ENCODE measurements at places on chromosomes 11 and 22. TPM values are rescaled to one million over a fixed set of nuclear protein-coding genes. Genes with fewer than 3 reads are reported as not detected.

Gene SCGB1A1
- total RNA-seq = not detected

Gene TRIM29
- total RNA-seq = not detected

Gene CHRM4
- 0.84 TPM for total RNA-seq

DNA sequence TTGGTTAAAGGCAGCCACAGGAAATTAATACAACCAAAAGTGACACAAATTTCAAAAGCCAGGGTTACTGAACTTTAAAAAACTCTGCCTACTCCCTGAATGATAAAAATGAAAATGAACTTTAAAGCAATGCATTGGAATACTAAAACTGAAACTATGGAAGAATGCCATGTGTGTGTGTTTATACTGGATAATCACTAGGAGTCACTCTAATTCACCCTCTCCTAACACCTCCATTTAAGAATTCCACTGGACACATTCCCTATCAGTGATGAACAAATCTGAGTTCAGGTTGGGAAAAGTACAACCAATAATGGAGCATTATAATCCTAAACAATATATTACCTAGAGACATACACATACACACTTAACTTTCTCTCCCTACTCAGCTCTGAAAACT lies 27.5 kb upstream of the PLAAT3 start:
- no peak overlapping the region for H3K27ac ChIP-seq
- no peak for DNase-seq
- peaks cover 8% of the 10 kb centered on the region for H3K4me1 ChIP-seq
- H3K36me3 ChIP-seq = peaks cover 41% of the 10 kb centered on the region

DNA sequence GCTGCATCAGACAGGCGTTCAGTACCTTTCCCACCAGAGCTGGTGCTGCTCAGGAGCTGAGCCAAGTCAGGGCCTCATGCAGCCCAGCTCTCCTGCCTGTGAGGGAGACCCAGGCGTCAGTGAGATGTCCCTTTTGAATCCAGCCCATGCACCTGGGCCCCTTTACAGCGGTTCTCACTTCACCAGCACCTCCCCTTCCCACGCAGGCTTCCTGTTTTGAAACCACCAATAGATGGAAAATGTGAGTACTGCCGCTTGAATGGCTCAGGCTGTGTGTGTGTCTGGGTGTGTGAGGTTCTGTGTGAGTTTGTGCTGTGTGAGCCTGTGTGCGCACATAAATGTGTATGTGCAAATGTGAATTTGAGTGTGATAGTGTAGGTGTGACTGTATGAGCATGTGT lies 88.4 kb downstream of the UBASH3B start:
- DNase-seq = peak; percentile 93
- H3K27me3 ChIP-seq = peaks cover 12% of the 10 kb centered on the region
- H3K36me3 ChIP-seq = no peaks in the 10 kb centered on the region
- peaks cover 2% of the 10 kb centered on the region for H3K4me1 ChIP-seq
- no peak overlapping the region for H3K27ac ChIP-seq

DNA sequence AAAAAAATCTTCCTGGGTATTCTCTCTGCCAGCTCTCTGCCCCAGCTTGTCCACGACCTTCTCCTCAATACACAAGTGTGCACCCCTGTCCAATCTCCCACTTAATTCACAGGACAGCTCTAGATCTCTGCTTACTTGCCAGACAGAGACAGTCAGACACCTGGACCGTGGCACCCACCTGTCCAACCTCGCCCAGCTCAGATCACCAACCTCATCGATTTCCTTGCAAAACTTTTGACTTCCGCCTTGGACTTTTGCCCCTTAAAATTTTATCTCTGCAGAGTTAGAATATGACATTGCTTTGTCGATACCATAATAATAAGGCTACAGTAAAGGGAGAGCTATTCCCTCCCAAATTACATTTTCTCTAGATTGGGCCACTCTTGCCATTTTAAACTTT lies 10.4 kb downstream of the LMF2 start:
- H3K27me3 ChIP-seq = peaks cover 5% of the 10 kb centered on the region
- peaks cover 6% of the 10 kb centered on the region for H3K4me1 ChIP-seq
- no peak overlapping the region for H3K27ac ChIP-seq
- H3K36me3 ChIP-seq = no peaks in the 10 kb centered on the region
- DNase-seq = no peak
- no peak overlapping the region for H3K4me3 ChIP-seq

GRCh38 chr22:38104084-38104483 lies 6.4 kb downstream of the BAIAP2L2 start:
- no peak overlapping the region for H3K27ac ChIP-seq
- no peak overlapping the region for H3K4me3 ChIP-seq
- no peaks in the 10 kb centered on the region for H3K36me3 ChIP-seq
- no peaks in the 10 kb centered on the region for H3K27me3 ChIP-seq

DNA sequence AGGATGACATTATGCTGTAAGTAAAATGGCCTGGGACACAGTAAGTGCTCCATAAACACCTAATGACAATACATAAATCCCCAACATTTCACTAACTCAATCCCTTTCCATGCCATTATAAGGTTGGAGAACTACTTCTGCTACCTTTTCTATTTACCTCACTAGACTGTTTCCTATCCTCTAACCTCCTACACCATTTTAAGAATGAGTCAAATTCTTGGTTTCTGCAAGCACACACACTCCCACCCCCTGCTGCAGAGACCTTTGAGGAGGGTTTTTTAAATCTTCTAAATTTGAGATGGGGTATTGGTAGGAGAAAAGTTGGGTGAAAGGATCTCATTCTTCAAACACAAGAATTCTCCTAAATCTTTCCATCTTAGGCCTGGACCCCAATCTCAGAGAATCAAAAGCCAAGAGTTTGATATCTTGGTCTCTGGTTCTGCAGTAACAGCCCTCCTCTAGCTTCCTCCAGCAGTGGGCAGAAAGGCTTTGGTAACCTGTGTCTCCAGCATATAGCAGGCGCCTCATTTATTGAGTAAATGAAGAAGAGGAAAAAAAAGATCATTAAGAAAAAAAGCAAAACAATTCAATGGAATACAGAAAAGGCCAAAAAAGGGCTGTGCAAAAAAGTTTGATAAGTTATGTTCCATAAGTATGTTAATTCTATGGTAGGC lies 42.3 kb downstream of the SYTL2 start:
- peak overlapping the region; percentile 77 for H3K27ac ChIP-seq
- DNase-seq = no peak
- H3K4me1 ChIP-seq = peaks cover 48% of the 10 kb centered on the region
- H3K4me3 ChIP-seq = peak overlapping the region; percentile 44

DNA sequence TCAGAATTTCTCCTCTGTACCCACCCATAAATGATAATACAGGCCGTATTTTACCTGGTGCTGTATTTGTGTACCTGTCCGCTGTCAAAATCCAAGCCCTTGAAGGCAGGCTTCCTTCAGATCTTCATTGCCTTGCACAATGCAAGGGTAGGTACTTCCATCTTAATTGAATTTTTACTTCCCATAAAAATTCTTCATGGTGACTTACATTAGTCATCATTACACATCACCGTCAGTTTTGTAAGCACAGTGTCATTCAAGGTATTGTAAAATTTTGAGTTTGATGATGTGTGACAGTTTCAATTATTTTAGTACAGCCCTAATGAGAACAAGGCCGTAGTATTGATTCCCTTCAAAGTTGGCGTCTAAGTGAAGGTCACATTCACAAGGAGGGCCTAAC lies 770 bp upstream of the TSG101 start:
- peak; percentile 58 for DNase-seq
- H3K4me3 ChIP-seq = peak overlapping the region; percentile 99
- no peaks in the 10 kb centered on the region for H3K27me3 ChIP-seq
- H3K36me3 ChIP-seq = peaks cover 20% of the 10 kb centered on the region
- H3K27ac ChIP-seq = peak overlapping the region; percentile 100
- peaks cover 24% of the 10 kb centered on the region for H3K4me1 ChIP-seq

DNA sequence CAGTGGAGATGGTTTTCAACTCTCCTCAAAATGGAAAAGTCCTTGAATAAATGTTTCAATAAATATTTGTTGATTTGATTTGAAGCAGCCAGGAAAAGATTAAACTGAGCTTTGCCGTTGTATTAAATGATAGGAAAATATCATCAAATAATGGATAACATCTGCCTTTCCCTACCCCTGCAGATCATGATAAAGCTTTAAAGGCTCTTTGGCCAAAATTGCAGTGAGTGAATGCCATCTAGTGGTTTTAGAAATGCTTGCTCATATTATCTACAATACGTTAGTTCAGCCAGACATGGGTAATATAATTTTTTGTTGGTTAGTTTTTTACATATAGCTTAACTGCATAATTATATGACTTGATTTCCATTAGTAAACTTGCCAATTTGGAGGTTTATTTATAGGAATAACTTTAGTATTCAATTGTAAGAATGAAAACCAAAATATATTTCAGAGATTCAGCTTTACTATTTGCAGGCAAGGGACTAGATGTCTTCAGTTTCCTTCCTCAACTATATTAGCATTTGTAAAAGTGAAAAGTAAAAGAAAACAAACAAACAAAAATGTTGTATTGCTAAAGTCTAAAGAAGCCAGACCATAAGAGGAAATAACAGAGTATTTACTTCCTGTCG lies 159.2 kb downstream of the MSANTD4 start:
- no peak overlapping the region for H3K27ac ChIP-seq
- no peak overlapping the region for H3K4me3 ChIP-seq

All from activated CD4-positive, alpha-beta T cell treated with anti-CD3 and anti-CD28 coated beads, Interleukin-2, amount 10 ng/mL, durations not matched to agents 24 days and 14 days (primary cell).